ENCODE measurements at places on chromosomes 5 and 9.

- no peaks in the 10 kb centered on the region for H3K36me3 ChIP-seq
- no peaks in the 10 kb centered on the region for H3K27me3 ChIP-seq
- no peak overlapping the region for H3K27ac ChIP-seq
- no peak overlapping the region for H3K4me3 ChIP-seq
- peaks cover 29% of the 10 kb centered on the region for H3K4me1 ChIP-seq
Measured at GRCh38 chr9:21709464-21710058, 92.9 kb upstream of the MTAP start.

DNA sequence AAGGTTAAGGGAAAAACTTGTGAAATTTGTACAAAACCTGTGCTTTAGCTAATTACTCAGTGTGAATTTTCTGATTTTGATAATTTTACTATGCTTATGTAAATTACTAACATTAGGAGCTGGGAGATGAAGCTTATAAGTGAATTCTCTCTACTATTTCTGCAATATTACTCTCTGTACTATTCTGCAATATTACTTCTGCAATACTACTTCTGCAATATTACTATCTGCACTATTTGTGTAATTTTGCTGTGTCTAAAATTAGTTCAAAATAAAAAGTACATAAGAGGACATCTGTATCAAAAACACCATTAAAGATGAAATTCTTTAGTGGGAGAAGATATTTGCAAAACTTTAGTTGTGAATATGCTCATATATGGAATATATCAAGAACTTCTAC, 62.9 kb downstream of the C9 start:
- no peak for DNase-seq
- no peaks in the 10 kb centered on the region for H3K36me3 ChIP-seq
- no peaks in the 10 kb centered on the region for H3K4me1 ChIP-seq
- no peaks in the 10 kb centered on the region for H3K27me3 ChIP-seq

DNA sequence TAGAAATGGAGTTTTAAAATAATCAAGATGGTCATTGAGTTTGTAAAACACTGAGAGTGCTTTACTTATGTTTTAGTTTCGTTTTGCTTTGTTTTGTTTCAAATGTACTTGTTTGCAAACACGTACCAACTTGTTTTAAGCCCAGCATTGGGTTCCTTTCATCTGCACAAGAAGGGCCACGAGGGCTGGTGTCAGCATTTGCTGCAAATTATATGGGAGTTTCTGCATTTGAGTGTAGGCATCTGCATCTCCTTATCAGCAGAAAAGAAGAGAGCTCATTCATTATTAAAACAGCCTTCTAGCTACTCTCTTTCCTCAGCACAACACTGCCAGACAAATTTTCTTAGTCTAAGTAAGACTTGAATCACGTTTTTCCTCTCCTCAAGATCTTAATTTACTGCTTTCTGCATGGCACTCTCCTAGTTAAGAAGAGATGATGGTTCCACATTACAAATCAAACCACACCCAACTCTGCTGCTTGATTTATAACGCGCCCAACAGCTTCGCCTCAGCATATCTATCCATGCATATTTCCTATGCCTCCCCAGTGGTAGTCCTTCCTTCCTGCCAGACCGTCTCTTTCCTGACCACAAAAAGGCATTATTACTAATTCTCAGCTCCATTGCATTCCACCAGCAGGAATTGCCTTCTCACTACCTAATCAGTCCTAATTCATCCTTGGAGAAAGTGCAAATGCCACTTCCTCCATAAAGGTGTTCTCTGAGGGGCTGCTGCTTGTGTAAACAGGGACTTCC, 95.2 kb upstream of the CAST start:
- DNase-seq: no peak
- H3K4me1 ChIP-seq: no peaks in the 10 kb centered on the region
- peak overlapping the region; percentile 2 for H3K27ac ChIP-seq
- H3K4me3 ChIP-seq: no peak overlapping the region
- no peaks in the 10 kb centered on the region for H3K27me3 ChIP-seq

DNA sequence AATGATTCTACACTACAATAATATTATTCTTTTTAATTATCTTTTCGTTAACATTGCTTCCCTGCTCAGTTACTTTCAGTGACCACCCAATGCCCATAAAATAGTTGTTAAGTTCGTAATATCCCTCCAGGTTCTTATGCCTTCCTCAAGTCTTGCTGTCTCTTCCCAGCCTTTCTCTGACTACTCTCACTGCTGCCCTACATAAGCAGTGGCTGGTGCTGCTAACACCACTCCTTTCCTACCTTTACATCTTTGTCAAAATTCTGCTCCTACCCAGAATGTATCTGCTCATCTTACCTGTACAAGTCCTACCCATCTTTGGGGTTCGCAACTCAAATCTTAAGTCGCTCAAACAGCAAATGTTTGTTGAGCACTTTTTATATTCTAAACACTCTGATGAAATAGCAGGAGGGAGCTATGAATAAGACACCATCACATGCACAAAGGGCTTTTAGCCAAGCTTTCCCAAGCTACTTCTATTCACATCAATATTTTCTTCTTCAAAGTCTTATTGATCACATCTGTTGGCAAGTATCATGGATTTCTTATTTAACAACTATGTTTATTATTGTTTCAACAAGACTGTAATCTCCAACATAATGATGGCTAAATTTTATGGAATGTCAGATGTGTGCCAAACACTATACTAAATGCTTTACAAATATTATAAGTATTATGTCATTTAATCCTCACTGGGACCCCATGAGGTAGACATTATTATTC, 29.5 kb downstream of the SLC25A46 start:
- H3K4me3 ChIP-seq: no peak overlapping the region
- no peak overlapping the region for H3K27ac ChIP-seq
- no peak for DNase-seq
- no peaks in the 10 kb centered on the region for H3K4me1 ChIP-seq
- H3K36me3 ChIP-seq: no peaks in the 10 kb centered on the region

DNA sequence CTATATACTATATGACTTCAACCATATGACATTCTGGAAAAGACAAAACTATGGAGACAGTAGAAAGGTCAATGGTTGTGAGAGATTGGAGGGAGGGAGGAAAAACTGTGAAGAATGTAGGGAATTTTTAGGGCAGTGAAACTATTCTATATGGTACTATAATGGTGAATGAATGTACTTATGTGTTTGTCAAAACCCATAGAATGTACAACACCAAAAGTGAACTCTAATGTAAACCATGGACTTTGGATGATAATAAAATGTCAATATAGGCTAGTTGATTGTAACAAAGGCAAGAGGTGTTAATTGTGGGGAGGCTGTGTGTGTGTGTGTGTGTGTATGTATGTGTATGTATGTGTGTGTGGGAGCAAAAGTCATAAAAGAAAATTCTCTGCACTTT, 10.8 kb upstream of the STOM start:
- H3K27ac ChIP-seq: no peak overlapping the region
- DNase-seq: no peak
- H3K36me3 ChIP-seq: peaks cover 6% of the 10 kb centered on the region
- no peaks in the 10 kb centered on the region for H3K4me1 ChIP-seq
- H3K4me3 ChIP-seq: no peak overlapping the region
- peaks cover 3% of the 10 kb centered on the region for H3K27me3 ChIP-seq

DNA sequence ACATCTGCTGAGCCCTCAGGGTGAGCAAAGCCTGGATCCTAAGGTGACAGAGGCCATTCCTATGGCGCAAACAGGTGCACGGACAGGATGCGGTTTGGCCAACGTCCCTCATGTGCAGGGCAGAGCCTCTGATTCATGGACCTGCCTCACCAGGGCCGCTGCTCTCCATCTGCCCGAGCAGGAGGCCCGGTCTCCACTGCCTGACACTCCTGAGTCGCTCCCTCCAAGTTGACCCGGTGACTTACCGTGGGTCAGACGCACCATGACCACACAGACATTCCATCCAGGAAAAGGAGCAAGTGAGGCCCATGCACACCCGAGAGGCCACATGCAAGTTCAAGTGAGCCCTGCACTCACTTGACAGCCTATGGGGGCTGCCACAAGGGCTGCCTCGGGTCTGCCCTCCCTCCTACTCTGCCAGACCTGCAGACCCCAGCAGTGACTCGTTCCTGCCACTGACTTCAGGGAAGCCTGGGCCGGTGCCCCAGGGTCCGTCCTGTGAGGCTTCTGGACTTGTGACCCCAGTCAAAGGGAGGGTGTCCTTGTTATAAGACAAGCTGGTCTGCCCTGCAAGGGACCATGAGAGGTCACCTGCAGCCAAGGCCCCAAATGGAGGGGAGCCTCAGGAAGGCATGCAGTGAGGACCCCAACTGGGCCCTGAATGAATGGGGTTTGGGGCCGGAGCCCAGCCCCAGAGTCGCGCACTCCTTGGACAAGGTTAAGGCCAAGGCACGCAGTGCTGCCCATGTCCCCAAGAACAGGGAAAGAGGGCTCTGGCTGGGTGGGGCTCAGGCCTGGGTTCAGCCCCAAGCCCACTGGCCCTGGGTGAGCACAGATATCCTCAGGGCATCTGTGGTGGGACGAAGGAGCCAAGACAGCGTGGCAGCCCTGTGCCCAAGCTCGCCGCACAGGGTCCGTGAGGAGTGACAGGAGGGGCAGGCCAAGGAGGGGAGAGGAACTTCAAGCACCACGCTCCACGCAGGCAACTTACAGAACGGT, 10.1 kb downstream of the BRD3OS start:
- H3K36me3 ChIP-seq: peaks cover 48% of the 10 kb centered on the region
- peaks cover 8% of the 10 kb centered on the region for H3K4me1 ChIP-seq
- DNase-seq: no peak
- no peak overlapping the region for H3K27ac ChIP-seq

- DNase-seq: no peak
- peaks cover 6% of the 10 kb centered on the region for H3K27me3 ChIP-seq
- H3K36me3 ChIP-seq: peaks cover 20% of the 10 kb centered on the region
- H3K4me1 ChIP-seq: peaks cover 15% of the 10 kb centered on the region
- peak overlapping the region; percentile 21 for H3K4me3 ChIP-seq
Measured at GRCh38 chr5:178221282-178221681, 11.3 kb downstream of the PHYKPL start.

- H3K27ac ChIP-seq: no peak overlapping the region
- H3K27me3 ChIP-seq: peaks cover 2% of the 10 kb centered on the region
- peaks cover 3% of the 10 kb centered on the region for H3K36me3 ChIP-seq
- no peak for DNase-seq
- H3K4me3 ChIP-seq: no peak overlapping the region
Measured at GRCh38 chr5:73943397-73943796, 317.4 kb downstream of the ARHGEF28 start.

GRCh38 chr9:36665921-36666431, 93.3 kb downstream of the MELK start:
- no peaks in the 10 kb centered on the region for H3K27me3 ChIP-seq
- no peak for DNase-seq
- no peaks in the 10 kb centered on the region for H3K4me1 ChIP-seq
- no peak overlapping the region for H3K4me3 ChIP-seq
- no peak overlapping the region for H3K27ac ChIP-seq

DNA sequence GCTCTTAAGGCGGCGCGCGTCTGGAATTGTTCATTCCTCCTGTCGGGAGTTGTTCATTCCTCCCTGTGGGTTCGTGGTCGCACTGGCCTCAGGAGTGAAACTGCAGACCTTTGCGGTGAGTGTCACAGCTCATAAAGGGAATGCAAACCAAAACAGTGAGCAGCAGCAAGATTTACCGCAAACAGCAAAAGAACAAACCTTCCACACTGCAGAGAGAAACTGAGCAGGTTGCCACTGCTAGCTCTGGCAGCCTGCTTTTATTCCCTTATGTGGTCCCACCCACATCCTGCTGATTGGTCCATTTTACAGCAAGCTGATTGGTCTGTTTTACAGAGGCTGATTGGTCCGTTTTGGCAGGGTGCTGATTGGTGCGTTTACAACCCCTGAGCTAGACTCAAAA, 1365.3 kb upstream of the WWC1 start:
- H3K27me3 ChIP-seq: no peaks in the 10 kb centered on the region
- DNase-seq: no peak
- peaks cover 7% of the 10 kb centered on the region for H3K36me3 ChIP-seq
- no peak overlapping the region for H3K27ac ChIP-seq

- no peak overlapping the region for H3K27ac ChIP-seq
- peaks cover 36% of the 10 kb centered on the region for H3K27me3 ChIP-seq
- H3K4me3 ChIP-seq: no peak overlapping the region
- peaks cover 3% of the 10 kb centered on the region for H3K4me1 ChIP-seq
Measured at GRCh38 chr9:118165451-118165850, 461.2 kb downstream of the TLR4 start.

DNA sequence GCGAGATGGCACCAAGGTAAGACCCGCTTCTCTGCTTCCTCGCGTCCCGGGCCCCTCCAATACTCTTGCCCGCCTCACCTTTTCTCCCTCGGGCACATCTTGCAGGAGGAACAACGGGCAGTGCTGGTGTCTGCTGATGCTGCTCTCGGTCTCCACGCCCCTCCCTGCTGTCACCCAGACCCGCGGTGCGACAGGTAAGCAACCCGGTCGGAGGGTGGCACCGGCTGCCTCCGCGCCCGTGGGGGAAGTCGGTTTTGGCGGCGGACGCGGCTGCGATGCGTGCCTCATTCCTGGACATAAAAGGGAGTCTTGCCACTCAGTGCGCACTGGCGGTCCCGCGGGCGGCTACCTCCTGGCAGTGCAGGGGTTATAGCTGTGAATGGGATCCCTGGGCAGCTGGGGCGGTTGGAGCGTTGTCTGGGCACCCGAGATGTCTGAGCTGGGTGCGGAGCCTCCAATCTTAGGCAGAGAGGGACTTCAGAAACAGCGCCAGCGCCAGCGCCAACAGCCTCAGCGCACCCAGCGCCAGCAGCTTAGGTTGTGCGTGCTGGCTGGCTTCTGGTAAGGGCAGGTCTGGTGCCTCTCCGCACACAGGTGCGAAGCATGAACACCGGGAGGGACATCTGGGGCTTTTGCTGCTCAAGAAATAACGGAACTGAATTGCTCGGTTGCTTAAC, 488 bp downstream of the COL15A1 start:
- H3K27ac ChIP-seq: peak overlapping the region; percentile 92
- peaks cover 10% of the 10 kb centered on the region for H3K4me1 ChIP-seq
- DNase-seq: no peak
- H3K27me3 ChIP-seq: peaks cover 92% of the 10 kb centered on the region
- no peaks in the 10 kb centered on the region for H3K36me3 ChIP-seq

DNA sequence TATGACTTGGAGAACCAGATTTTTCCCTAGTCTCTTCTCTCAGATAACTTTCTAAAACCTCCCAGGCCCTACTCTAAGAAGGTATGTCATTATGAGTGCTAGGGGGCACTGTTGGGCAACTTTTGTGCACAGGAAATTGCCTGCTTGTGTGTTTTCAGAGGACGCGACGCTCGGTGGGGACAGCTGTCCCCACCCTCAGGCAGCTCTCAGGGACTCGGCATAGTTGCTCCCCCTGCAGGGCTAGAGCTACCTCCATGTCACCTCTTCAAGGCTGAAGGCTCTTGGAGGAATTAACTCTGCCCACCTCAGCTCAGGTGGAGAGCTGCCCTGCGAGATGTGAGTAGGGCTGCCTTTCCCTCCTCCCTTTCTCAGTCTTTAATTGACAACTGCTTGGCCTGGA, 10.2 kb upstream of the TIFAB start:
- H3K36me3 ChIP-seq: no peaks in the 10 kb centered on the region
- DNase-seq: peak; percentile 58
- peaks cover 10% of the 10 kb centered on the region for H3K4me1 ChIP-seq
- H3K27me3 ChIP-seq: peaks cover 96% of the 10 kb centered on the region
- no peak overlapping the region for H3K4me3 ChIP-seq

DNA sequence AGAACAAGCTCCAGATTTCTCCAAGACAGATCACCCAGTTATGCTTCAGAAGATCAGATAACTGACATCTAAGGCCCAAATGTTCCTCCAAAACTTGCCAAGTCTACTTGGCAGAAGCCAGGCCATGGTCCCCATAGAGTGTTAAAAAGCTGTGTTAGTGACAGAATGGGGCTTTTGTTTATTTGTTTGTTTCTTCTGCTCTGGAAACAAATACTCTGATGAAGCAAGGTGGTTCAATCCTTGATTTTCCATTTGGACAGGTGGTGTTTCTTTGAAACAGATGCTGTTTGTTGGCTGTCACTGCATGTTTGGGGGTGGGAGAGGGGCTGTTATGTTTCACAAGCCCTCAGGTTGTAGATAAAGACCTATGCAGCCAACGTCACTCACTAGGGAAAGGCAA, 264.0 kb downstream of the FAM114A2 start:
- H3K27ac ChIP-seq: peak overlapping the region; percentile 30
- no peak overlapping the region for H3K4me3 ChIP-seq
- no peak for DNase-seq
- no peaks in the 10 kb centered on the region for H3K27me3 ChIP-seq
- H3K36me3 ChIP-seq: no peaks in the 10 kb centered on the region
- H3K4me1 ChIP-seq: peaks cover 24% of the 10 kb centered on the region
